Activated effector memory CD4-positive, alpha-beta T cell treated with anti-CD3 and anti-CD28 coated beads, Interleukin-2, amount 50 U/mL, for 16 hours (primary cell): ENCODE measurements at places on chromosomes 5 and 9.
A peak's percentile ranks its signal among the peaks of the same experiment; 100 is the strongest.

- DNase-seq, result no peak
Observed at GRCh38 chr5:75091597-75091996, 39.2 kb upstream of the GCNT4 start.

DNA sequence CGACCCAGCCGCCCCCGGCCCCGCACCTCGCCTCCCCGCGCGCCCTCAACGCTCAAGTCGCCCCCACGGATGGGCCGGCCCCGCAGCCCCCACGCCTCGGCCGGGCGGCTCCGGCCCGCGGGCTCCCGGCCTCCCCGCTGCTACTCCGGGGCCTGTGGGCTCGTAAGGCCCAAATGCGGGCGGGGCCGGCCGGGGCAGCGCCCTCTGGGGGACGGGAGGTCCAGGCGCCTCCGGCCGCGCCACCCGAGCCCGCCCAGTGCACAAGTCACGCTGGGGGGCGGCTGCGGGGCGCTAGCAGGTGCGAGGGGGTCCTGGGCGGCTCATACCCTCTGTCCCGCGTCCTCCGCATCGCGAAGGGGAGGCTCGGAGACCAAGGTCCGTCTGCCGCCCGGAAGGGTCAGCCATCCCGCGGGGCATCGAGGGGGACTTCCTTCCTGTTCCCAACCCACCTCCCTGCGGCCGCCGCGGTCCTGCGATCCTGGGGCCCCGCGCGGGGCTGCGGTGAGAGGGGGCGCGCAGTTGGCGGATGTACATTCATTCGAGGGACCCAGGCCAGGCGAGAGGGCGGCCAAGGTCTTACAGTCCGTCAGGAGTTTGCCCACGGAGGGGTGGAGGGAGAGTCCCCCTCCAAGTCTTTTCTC, at the start of gene CIZ1:
Gene CIZ1 (minus strand): TSS at position 167 of the 641 bp plus-strand sequence. CDS start 715 bp downstream, outside the sequence.
- DNase-seq, result peak; percentile 91

DNA sequence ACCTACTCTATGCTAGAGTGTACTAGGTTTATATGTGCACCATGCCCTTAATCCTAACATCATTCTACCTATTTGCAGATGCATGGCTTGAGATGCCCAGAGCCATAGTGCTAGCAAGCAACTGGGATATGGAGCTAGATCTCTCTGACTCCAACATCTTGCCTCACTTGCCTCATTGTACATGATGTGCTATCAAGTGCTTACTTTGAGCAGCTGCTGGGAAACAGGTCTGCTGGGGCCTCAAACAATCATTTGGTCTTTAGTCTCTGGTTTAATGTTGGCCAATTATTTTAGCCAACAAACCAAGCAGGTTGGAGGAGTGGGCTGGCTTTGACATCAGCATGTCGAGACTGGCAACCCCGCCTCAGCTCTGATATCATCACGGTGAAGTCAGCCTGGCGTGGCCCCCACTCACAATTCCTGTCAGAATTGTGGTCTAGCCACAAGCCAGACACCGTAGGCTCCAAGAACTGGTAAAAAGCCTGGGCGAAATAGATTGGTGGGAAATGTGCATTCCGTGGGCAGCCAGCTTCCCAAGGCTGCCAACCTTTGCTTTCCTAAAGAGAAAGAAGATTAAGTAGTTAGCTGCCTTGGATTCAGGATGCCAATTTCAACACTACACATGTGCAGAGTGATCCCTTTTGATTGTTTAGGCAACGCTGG, 21.1 kb upstream of the GAS1 start:
- DNase-seq, result no peak

- DNase-seq, result no peak
Observed at GRCh38 chr9:108885643-108886348, 23.7 kb downstream of the ACTL7A start.

GRCh38 chr9:122929796-122930354, 1.4 kb downstream of the ZBTB26 start:
- no peak for DNase-seq

GRCh38 chr5:167918813-167919483, 372.5 kb upstream of the WWC1 start:
- no peak for DNase-seq

- no peak for DNase-seq
Observed at GRCh38 chr9:130565792-130566191, 13.6 kb upstream of the FUBP3 start.

DNA sequence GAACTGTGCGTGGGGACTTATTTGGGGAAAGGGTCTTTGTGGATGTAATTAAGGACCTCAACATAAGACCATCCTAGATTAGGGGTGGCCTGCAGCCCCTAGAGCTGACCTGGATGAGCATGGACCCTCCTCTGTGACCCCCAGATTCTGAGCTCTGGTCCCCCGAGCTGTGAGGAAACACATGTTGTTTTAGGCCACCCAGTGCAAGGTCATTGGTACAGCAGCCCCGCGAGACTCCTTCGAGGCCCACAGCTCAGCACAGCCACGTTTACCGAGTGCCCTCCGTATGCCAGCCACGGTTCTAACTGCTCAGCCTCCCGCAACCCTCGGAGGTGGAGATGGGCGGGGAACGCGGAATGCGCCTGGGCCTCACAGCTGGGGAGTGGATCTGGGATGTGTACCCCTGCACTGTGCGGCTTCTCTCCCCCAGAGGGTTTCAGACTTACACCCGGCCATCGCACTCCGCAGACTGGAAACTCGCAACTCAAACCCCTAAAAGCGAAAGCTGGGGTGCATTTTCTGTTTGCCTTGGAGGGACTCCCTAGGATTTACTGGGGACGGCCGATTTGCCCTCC, 4.5 kb upstream of the GPSM1 start:
- DNase-seq, result no peak

DNA sequence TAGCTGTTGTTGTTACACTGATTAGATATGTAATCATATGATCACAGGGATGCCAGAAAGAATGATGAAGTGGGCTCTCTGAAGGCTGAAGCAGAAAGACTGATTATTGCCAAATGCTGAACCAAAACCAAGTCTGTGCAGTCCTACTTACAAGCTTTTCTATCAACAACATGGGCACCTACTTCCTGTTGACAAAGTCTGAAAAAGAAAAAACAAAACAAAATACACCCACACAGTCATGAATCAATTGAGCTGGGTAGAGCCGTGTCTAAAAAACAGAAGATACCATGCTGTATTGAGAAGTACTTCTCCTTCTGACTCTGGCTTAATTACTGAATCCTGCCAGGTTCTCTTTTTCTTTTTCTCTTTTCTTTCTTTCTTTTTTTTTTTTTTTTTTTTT, 363.4 kb downstream of the RAB3C start:
- DNase-seq, result no peak

GRCh38 chr9:101977614-101978210, 239.3 kb upstream of the GRIN3A start:
- DNase-seq, result no peak

DNA sequence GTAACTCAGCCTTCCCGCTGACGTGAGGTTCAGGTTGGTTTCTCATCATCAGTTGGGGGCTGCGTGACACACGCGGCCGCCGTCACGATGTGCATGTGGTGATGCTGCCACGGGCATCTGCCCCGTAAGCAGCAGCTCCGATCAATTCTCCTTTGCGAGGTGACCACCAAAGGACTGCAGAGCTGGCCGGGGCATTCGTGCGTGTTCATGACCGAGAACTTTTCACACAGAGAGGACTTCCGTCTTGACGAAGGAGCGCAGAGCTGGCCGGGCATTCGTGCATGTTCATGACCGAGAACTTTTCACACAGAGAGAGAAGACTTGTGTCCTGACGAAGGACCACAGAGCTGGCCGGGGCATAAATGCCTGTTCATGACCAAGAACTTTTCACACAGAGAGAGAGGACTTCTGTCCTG, 3.8 kb upstream of the LCN1 start:
- DNase-seq, result peak; percentile 55

- DNase-seq, result no peak
Observed at GRCh38 chr5:83097689-83098231, 20.4 kb downstream of the XRCC4 start.
